ENCODE measurements at places on chromosomes 2 and 18. TPM values are rescaled to one million over a fixed set of nuclear protein-coding genes. Genes with fewer than 3 reads are reported as not detected.

The CASP10 gene
- total RNA-seq, result 37.6 TPM

The HMSD gene
- not detected for total RNA-seq

The BOLL gene
- total RNA-seq, result not detected

The TMEM200C gene
- 0.07 TPM for total RNA-seq

The PKDCC gene
- total RNA-seq, result 6.9 TPM
